AG09309 (cell line): ENCODE measurements at places on chromosomes 7 and 10.

GRCh38 chr10:131810036-131810804 is 90.6 kb upstream of the PPP2R2D start:
- DNase-seq = no peak

- DNase-seq = no peak
Measured at GRCh38 chr7:69818636-69819332, 220.5 kb downstream of the AUTS2 start.

GRCh38 chr7:100829150-100829716 is 1.9 kb upstream of the EPHB4 start:
- DNase-seq = no peak

DNA sequence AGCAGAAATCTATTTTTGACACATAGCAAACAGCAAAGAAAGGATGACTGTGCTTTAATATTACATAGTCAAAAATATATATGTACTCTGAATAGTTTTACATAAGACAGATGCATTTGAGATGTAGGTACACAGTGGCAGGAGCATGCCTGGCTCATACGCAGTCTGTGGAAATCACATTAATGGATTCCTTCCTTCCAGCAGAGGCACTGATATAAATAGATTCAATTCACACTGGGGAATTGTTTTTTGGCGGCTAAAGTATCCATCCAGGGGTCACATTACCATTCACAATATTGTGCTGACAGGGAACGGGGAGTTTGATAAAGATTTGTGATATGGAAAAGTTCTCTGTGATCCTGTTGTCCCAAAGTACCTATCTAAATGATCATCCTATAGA is 72.5 kb upstream of the AGR3 start:
- DNase-seq = no peak

- DNase-seq = no peak
Measured at GRCh38 chr7:129436335-129436923, 2.2 kb downstream of the STRIP2 start.

GRCh38 chr10:59096631-59097030 is 79.8 kb upstream of the PHYHIPL start:
- DNase-seq = no peak

- DNase-seq = no peak
Measured at GRCh38 chr10:86654411-86655172, at the start of gene OPN4. OPN4 (plus strand) TSS chr10:86654547; CDS start chr10:86654784, 237 bp downstream.

GRCh38 chr10:126212738-126213137 is 175.5 kb downstream of the ADAM12 start:
- no peak for DNase-seq

GRCh38 chr7:70177166-70177565 is 578.9 kb downstream of the AUTS2 start:
- DNase-seq = no peak

DNA sequence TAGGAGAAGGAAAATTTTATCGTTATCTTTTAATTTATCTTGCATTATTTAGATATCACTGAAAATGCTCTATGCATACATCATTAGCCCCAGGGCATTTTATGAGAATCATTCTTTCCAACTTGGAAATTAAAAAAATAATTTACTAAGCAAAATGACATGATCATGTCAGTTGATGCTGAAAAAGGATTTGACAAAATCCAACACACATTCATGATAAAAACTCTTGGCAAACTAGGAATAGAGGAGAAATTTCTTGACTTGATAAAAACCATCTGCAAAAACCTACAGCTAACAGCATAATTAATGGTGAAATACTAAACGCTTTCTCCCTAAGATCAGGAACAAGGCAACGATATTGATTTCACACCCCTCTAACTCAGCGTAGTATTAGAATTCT is 40.2 kb upstream of the RSU1 start:
- DNase-seq = no peak

GRCh38 chr7:15885678-15886077 is 199.2 kb upstream of the MEOX2 start:
- no peak for DNase-seq

DNA sequence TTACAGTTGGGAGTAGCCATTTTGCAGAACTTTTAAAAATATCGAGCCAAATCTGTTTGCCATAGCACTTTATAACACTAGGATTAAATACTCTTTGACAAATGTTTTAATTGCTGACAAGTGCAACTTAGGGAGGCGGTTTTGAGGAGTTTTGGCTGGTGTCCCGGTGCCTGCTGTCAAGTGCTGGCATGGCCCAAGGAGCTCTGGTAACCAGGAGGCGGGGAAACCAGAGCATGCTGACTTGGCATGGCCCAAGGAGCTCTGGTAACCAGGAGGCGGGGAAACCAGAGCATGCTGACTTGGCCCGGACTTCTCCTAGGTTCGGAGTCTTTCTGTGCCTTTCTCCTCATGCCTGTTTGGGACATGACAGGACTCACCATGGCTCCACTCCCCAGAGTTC is 30.8 kb upstream of the ZNF32 start:
- DNase-seq = no peak

DNA sequence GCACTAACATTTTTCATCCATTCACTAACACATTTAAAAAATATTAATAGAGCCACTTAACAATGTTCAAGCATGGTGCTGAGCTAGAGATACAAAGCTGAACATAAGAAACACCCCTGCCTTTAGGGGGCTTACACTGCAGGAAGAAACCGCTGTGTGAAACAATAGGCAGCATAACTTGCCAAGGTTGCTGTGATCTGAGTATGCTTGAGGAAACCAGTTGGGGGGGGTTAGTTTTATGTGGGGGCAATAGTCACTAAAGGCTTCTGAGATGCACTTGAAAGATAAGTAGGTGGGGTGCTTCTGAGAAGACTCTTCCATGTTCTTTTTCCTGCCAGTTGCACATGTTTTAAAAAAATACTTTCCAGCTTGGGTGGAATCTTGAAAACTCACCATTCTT is 2.8 kb downstream of the RBM17 start:
- DNase-seq = no peak

- DNase-seq = no peak
Measured at GRCh38 chr7:37759526-37759925, 76.0 kb downstream of the GPR141 start.

DNA sequence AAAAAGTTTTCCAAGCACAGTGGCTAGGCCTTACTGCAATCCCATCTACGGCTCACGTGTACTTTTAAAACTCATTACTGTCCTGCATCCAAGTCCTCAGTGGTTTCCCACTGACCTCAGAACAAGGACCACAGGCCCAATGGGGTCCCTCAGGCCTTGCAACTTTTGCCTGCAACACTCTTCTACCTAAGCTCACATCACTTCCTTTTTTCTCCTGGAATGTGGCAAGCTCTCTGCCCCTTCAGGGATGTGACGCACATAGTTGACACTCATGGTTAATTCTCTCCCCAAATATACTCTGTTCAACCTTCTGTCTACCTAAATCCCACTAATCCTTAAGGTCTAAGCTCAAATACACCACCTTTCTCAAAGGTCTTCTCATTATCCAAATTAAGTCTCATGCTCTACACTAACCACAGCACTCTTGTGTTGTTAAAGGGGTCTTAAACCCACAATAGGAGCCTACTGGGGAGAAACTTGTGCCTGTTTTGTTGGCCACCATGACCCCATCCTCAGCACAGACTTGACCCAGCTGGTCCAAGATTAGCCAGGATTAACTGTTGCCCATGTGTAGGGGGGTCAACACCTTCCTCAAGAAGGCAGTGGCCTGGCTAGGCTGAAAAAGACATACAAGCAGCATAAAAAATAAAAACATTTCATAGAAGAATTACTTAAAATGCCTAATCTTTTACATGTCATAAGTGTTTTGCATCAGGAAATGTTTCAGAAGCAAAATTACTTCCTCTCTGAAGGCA is 15.2 kb downstream of the HNRNPF start:
- DNase-seq = no peak

DNA sequence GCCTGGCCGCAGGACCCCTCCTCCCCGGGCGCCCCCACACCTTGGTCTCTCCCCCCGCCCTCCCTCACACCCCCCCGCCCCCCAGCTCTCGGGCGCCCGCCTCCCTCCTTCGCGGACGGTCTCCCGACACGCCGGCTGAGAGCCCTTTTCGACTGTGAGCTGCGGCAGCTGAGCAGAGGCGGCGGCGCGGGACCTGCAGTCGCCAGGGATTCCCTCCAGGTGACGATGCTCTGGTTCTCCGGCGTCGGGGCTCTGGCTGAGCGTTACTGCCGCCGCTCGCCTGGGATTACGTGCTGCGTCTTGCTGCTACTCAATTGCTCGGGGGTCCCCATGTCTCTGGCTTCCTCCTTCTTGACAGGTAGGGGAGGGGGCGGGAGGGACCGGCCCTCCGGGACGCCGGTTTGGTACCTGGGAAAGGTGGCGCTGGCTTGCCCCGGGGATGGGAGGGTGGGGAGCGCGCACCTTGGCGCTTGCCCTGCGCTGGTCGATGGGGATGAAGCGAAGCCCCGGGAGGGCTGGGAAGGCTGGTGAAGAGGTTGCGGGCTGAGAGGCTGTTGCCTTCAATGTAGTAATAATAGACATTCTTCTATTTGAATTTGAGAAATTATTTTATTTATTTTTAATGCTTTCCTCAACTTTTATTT is at the start of gene BMPER:
Gene BMPER (plus strand): TSS at position 151 of the 644 bp plus-strand sequence. CDS start 75 bp downstream, at position 226.
- DNase-seq = no peak

DNA sequence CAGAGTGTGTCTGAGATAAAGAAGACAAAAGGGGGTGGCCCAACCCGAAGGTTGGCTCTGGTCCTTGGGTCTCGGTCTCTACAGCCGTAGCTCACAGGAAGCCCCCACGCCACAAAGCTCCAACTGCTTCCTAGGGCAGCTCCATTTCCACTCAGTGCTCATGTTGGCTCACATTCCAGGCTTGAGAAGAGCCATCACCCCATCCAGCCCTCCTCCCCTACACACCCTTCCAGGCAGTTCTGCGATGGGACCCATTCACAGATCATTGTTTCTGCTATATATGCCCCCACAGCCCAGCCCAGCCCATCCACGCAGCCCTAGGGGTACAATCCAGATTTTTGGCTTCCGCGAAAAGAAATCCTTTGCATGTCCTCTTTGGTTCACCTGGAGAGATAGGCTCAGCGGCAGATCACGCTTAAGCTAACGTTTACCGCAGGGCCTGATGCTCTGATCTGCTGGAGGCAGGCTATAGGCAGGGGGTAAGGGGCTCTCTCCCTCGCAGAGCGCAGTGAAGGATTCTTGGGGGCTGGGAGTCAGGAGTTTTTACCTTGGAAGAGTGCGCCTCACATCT is 6.2 kb upstream of the HOXA11 start:
- no peak for DNase-seq

- DNase-seq = peak; percentile 58
Measured at GRCh38 chr7:25259487-25260243, 31.4 kb upstream of the NPVF start.

DNA sequence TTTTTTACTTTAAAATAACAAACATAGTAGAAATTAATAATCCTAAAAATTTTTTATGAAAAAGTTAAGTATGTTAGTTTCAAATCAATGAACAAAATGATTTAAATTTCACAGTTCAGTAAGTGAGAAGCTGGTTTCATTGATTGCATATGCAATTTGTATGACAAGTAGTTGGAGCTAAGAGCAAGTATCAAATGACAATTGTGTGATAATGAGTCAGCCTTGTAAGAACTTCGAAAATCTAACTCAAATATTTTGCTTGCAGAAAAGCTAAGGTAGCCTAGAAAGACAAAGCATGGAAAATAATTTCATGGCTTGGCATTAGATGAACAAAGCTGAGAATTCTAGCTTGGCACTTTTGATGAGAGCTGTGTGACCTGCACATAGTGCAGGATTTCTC is 111.5 kb downstream of the HDAC9 start:
- DNase-seq = no peak

DNA sequence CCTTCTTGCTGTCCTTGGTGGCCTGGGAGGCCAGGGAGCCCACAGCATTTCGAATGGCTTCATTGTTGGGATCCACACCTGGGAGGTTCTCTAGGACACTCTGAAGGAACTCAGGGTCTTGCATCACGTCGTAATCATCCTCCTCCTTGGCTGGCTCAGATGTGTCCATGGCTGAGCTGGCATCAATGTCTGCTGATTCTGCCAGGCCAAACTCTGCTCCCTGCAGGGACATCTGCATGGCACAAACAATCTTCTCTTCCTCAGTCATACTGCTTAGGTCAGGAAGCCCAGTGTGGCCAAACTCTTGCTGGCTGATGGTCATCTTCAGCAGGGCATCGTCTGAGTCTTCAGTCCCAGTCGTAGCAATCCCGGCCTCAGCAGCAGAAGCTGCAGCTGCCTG is 34.9 kb upstream of the PLCE1 start:
- no peak for DNase-seq

DNA sequence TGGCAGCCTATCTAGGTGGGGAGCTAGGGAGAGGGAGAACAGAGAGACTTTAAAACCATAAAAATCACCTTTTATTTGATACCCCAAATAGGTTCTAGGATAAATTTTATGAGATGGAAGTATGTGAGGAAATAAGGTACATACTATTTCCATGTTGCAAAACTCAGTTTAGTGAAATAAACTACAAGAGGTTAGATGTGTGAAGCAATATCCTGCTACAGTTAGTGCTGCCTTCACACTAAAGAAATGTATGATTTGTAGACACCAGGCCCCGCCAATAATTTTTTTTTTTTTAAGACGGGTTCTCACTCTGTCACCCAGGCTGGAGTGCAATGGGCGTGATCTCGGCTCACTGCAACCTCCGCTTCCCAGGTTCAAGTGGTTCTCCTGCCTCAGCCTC is 34.4 kb upstream of the RSBN1L start:
- no peak for DNase-seq

DNA sequence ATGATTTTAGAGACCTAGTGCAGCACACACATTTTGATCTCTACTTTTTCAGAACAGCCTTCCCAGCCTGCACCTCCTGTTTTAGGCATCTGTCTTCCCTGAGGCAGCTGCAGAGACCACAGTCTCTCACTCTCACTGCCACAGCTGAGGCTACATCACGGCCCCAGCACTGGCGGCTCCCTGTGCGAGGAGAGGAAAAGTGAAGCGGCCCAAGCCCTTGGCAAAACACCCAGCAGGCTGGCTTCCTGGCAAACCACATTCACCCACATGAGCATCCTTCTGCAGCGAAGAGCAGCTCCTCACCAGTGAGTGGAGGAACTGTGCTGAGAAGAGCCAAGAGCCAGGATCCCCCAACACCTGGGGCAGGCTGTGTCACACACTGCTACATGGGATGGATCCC is 14.0 kb downstream of the HUS1 start:
- no peak for DNase-seq

DNA sequence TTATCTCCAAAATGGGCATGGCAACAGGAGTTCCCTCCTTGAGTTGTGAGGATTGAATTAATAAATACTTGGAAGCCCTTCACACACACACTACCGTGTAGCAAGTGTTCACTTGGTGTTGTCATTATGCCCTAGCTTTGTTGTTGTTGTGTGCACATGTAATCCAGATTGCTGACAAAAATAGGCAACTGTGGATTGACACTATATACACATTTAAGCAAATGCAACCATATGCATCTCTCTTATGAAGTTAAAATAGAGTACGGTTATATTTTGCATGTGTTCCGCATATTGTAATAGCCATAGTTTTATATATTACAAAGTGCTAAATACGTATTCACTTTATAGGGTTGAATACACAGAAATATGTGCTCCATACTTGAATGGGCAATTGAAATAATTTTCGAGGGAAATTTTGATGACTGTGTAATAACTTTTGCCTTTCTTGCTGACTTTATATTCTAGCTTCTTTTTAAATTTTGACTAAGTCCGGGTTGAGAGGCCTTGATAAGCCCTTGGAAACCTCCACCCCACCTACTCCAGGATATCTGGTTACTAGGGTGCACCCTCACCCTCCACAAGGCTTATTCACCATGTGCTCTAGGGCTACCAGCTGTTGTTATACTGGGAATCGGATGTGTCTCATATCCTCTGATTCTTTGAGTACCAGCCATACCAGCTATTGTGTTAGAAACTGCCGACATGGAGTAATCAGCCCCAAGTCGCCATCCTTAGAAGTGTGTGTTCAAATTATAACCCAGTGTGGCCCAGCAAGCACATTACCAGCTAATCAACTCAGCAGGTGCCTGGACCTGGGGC is 265.0 kb downstream of the CAMK1D start:
- DNase-seq = no peak
